ENCODE measurements at places on chromosomes 13 and 19.

GRCh38 chr13:105936816-105937215, 598.6 kb downstream of the EFNB2 start:
- DNase-seq: peak; percentile 28

DNA sequence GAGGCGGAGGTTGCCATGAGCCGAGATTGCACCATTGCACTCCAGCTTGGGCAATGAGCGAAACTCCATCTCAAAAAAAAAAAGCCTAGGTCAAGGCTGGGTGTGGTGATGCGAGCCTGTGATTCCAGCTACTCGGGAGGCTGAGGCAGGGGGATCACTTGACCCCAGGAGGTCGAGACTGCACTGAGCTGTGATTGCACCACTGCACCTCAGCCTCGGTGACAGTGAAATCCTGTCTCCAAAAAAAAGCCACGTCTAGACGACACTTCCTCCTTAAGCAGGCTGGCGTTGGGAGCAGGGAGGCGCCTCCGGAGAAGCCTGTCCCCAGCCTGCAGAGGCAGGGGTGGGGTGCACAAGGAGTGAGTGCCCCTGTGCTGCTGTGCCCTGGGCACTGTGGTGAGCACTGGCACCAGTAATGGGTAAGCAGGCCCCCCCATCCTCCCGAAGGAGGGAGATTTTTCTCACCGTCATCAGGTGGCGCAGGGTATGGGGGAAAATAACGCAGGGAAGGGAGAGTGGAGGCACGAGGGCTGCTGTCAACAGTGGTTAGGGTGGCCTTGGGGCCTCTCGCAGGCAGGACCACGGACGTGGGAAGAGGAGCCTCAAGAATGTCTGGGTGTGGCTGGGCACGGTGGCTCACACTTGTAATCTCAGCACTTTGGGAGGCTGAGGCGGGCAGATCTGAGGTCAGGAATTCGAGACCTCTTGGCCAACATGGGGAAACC, 706 bp downstream of the P2RY11 start:
- DNase-seq: no peak

DNA sequence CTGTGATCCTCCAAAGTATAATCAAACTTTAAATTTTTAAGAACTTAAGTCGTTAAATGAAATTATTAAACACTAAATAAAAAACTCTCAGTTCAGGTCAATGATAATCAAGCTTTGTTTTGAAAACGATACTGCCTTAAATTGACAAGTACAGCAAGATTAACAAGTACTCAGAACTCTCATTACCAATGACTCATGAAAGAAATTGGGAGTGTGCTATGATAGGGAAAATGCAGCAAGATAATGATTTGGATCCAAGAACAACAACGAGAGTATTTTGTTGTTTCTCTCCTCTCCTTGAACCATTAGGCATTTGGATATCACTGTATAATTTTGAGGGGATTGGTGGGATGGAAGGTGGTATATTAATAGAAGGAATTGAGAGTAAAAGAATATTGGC, 10.2 kb downstream of the N4BP2L2 start:
- DNase-seq: no peak

DNA sequence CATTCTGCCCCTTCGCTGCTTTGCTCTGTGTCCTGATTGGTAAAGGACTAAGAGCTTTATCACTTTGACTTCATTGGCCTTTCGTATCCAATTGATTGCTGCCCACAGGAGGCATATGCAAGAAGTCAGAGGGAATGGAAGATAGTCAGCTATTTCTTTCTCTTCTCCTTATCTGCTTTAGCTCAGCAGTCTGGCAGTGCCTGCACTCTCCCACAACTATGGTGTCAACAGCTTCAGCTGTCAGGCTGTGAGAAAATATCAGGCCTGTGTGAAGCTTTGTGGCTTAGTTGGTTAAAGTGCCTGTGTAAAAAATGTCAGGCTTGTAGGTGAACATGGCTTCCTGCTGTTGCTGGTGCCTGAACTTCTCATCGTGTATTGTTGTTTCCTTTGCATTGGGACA, 243.0 kb downstream of the PCDH17 start:
- DNase-seq: no peak

DNA sequence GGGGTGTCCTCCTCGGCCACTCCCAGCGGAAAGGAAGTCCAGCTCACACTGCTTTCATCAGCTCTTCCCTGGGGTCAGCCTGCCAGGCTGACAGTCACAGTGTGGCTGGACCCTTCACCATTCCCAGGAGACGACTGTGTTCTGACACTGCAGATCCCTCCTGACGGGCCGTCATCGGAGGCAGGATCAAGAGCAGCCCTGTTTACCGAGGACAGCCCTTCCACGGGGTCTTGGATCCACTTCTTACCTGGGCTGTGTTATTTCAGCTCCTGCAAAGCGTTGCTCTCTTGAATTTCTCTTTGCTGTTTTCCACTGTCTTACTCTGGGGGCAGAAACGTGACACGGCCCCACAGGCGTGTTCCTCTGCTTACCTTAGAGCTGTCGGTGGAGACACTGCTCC, 149.9 kb upstream of the SOX1 start:
- no peak for DNase-seq

DNA sequence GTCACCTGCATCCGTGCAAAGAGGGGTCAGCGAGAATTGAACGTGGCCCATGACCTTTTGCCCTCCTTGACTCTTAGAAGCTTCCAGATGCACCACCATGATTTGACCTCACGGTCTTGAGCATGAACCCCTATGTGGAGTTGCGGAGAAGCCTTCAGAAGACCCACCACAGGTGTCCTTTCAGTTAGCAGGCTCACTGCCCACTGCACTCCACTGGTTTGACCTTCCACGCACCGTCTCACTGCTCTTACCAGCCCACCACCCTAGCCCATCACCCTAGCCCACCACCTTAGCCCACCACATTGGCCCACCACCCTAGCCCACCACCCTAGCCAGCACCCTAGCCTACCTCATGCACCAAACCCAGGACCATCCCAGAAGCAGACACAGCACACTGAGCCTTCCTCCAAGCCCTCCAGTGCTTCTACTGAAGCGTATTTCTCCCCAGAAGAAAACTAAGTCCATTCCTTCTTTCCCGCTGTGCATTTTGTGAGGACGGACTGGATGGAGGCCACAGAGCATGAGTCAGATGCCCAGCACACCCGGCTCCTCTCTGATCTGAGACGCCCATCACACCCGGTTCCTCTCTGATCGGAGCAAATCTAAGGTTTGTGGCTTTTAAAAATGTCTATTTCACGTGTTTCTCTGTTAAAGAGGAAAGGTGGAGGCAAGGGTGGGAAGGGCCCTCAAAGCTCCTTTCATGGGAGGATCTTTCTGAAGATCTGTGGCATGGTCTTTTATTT, 45.8 kb downstream of the SOX1 start:
- no peak for DNase-seq
